ENCODE measurements at places on chromosomes 16 and 17.
A peak's percentile ranks its signal among the peaks of the same experiment; 100 is the strongest.

GRCh38 chr17:21240369-21241055 is 12.7 kb downstream of the NATD1 start:
- DNase-seq, result no peak

DNA sequence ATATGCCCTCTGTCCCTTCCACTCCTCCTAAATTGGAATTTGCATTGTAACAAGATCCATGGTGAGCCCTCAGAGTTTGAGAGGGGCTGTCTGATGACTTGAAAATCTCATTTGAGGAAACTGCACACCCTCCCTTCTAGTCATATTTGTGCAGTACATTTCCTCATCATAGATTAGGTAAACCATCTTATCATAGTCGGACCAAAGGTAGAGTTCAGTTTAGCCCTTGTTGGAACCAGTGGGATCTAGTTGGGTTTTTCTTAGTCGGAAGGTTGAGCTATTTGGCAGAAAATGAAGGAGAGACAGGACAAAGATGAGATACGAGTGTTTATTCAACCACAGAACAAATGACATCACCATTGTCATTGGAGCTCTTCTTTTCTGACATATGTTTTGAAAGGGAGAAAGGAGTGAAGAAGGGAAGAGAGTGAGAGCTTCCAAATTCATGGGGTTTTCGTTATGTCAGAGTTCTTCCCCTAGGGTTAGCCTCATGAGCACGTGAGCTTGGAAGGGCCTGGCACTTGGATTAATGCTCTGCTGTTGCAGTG is 15.8 kb upstream of the KRT20 start:
- no peak for DNase-seq

GRCh38 chr16:23071196-23072083 is 77.8 kb downstream of the USP31 start:
- peak; percentile 10 for DNase-seq

DNA sequence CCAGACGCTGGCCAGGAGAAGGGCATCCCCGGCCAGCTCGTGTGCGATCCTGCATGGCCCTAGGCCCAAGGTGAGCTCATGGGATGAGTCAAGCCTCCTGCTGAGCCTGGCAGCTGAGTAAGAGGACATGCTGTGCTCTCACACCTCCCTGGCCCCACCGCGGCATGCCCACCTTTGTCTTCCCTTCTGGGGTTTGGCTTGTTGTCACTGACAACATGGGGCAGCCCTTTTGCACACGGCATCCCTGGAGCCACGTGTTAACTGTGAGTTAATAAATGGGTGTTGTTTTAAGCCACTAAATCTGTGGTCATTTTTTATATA is 8.9 kb upstream of the TNS4 start:
- peak; percentile 49 for DNase-seq
